ENCODE measurements at places on chromosomes 16 and 17.

DNA sequence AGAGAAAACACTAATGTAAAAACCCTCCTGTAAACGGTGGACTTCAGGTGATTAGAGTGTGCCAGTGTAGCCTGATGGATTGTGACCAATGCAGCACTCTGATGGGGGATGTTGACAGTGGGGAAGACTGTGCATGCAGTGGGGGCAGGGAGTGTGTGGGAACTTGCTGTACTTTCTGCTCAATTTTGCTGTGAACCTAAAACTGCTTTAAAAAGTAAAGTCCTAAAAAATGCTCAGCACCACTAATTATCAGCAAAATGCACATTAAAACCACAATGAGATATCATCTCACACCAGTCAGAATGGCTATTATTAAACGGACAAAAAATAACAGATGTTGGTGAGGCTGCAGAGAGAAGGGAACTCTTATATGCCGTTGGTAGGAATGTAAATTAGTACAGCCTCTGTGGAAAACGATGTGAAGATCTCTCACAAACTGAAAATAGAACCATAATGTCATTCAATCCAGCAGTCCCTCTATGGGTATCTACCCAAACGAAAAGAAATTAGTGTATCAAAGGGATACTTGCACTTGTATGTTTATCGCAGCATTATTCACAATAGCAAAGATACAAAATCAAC lies 9.7 kb upstream of the ULK2 start:
- no peak for DNase-seq

GRCh38 chr16:75761108-75761507 lies 34.8 kb upstream of the CPHXL start:
- DNase-seq = no peak

DNA sequence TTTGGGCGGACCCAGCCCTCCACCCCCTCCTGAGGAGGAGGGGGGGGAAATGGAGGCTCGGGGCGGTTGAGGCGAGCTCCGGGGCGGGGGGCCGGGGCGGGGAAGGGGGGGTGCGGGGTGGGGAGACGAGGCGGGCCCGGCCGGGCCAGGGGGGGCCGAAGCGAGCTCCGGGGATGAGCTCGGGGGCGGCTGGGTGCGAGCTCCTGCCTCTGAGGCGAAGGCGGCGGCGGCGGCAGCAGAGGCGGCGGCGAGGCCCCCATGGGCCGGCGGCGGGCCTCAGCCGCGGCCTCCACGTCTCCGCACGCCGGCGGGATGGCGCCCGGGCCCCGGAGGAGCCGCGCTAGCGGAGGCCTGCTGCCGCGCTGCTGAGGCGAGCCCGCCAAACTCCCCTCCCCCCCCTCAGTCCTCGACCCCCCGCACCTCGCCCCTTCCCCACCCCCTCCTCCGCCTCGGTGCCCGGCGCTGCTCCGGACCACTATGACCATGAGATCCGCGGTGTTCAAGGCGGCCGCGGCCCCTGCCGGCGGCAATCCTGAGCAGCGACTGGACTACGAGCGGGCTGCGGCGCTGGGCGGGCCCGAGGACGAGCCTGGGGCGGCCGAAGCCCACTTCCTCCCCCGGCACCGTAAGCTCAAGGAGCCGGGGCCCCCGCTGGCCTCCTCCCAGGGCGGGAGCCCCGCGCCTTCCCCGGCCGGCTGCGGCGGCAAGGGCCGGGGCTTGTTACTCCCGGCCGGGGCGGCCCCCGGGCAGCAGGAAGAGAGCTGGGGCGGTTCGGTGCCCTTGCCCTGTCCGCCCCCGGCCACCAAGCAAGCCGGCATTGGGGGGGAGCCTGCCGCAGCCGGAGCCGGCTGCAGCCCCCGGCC lies 596 bp downstream of the MSL1 start:
- no peak for DNase-seq

- no peak for DNase-seq
These were observed 535 bp upstream of the AURKB start for GRCh38 chr17:8210761-8211458.

- no peak for DNase-seq
These were observed 14.8 kb downstream of the SGCA start for GRCh38 chr17:50180620-50181019.

DNA sequence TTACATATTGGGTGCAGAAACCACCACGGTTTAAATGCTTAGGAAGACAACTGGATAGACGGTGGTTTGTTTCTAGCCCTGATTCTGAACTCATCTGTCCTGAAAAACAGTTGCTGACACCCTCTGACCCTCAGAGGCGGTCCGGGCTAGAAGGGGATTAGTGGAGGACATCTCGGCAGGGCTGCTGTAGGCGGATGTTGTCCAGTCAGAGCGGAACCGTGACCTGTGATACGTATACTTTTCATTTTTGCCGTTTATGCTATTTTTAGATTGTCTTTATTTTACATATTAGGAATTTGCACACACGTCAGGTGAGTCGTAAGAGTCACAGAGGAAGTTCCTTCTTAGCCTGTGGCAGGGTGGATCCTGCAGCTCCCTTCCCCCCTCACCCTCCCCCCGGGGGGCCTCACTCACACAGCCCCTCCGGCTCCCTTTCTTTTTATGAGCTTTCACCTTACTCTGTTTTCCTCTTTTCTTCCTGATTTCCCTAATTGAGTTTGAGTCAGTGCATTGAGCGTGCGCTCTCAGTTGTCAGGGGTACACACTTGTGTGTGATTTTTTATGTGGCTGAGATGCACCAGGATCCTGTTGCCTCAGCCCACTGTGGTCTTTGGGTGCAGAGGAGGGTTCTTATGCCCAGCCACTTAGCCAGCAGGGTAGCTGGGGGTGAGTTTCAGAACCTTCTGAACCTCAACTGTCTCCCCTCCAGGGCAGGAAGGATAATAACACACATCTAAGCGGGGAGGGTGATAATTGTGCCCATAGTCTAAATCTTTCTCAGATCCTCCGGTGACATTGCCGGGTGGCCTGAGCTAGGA lies 211.1 kb upstream of the CHMP6 start:
- peak; percentile 40 for DNase-seq

GRCh38 chr16:1870365-1871082 lies 1.4 kb downstream of the MEIOB start:
- no peak for DNase-seq

DNA sequence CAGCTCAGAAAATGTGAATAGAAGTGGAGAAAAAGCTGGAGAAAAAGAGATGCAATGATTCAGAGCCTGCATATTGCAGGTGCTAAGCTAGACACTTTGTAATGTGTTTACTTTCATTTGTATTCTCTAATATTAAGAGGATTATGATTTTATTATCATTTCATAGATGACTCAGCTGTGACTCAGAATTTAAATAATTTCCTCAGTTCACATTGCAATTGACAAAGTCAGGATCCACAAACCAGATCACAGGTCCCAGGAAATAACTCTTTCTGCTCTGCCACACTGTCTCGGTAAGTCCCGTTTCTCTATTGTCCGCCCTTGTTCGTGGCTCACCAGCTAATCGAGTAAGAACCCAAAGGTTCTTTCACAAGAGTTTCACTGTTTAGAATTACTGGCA lies 235.4 kb upstream of the MON1B start:
- DNase-seq = no peak

DNA sequence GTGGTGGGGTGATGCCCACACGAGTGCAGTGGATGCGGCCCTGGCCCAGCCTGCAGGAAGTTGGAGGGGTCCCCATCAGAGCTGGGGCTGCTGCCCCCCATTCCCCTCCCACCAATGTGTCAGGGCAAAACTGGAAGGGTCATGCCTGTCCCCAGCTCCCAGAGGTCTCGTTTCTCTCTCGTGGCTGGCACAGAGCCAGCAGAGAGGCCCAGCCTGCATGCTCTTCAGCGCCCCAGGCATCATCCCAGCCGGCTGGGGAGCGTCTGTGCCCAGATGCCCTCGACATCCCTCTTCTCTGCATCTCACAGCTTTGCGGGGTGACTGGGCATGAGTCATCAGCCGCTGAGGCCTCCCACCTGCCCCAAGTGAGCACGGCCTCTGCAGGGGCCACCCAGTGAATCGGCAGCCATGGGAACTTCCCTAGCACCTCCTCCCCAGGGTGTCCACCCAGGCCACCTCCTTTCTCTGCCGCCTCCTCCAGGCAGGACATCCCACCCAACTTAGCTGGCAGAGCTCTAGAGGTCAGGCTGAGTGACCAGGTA lies 9.8 kb upstream of the CSNK1D start:
- peak; percentile 53 for DNase-seq

DNA sequence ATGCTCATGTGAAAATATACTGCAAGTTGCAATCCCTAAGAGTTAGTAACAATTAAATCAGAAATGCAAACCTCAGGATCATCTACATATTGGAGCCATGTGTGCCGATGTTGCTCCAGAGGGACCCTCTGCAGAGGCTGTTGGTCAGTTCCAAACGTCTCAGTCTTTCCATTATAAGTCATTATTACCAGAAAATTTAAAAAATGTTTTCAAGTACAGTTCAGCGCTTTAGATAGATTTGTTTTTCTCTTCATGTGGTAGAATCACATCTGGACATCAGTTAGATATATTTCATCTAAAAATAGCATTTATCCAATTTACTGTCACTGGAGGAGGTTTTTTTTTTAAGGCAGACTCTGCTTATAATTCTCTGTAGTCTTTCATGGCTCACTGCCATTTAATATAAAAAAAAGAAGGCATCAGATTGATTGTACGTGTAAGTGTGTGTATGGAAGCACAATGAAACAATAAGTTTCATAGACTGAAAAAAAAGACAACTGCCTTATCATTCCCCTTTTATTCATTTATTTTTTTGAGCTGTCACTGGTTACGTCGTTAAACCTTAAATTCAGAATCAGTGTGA lies 46.1 kb upstream of the MARCHF10 start:
- DNase-seq = no peak

- no peak for DNase-seq
These were observed 17.3 kb downstream of the COG1 start for GRCh38 chr17:73210002-73210678.

- no peak for DNase-seq
These were observed 22.6 kb downstream of the MAP3K3 start for GRCh38 chr17:63644846-63645245.

GRCh38 chr16:17359788-17360390 lies 110.9 kb downstream of the XYLT1 start:
- peak; percentile 50 for DNase-seq

DNA sequence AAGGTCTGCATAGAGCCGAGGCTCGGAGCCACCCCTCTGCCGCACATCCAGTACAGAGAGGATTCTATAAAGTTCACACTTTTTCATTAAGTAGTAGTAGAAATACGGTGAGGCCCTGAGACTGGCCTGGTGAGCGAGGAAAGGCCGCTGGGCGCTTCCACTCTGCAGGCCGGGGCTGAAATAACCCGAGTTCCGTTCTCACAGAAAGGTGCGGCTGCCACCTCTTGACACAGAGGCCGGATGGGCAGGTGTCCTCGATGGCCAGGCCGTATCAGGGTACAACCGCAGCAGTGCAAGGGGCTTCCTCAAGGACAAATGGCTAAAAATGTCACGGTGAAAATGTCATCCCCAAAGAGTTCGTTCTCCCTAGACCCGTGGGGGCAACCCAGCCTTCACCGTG lies 770 bp upstream of the PCYT2 start:
- no peak for DNase-seq

DNA sequence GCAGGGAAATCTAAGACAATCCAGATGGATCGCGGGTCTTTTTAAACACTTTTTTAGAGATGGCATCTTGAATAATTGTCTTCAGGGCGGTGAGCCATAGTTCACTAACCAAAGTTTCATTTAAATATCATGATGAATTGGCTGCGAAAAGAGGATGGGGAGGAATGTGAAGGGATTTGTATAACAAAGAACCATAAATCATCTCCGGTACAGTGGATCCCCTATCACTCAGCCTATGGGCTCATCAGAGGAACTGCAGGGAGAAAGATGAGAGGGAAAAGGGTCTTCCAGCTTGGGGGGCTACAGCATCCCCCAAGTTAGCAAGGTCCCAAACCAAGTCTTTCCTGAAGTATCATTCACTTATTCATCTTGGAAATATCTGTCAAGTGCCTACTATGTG lies 16.7 kb upstream of the DDX52 start:
- no peak for DNase-seq

- no peak for DNase-seq
These were observed 18.9 kb downstream of the LGALS9 start for GRCh38 chr17:27649929-27650328.

GRCh38 chr17:59520251-59520650 lies 45.2 kb upstream of the DHX40 start:
- no peak for DNase-seq

DNA sequence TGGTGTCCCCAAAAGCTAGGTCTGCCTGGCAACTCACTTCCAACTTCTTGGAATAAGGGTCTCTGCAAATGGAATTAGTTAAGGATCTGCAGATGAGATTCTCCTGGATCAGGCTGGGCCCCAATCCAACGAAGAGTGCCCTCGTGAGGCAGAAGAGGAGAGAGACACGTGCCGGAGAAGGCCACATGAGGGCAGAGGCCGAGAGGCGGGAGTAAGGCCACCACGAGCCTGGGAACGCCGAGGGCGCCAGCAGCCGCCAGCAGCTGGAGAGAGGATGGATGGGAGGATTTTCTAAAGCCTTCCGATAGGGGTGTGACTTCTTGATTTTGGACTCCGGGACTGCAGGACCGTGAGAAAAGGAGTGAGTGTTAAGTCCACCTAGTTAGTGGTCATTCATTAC lies 76.3 kb downstream of the JPH3 start:
- DNase-seq = no peak

DNA sequence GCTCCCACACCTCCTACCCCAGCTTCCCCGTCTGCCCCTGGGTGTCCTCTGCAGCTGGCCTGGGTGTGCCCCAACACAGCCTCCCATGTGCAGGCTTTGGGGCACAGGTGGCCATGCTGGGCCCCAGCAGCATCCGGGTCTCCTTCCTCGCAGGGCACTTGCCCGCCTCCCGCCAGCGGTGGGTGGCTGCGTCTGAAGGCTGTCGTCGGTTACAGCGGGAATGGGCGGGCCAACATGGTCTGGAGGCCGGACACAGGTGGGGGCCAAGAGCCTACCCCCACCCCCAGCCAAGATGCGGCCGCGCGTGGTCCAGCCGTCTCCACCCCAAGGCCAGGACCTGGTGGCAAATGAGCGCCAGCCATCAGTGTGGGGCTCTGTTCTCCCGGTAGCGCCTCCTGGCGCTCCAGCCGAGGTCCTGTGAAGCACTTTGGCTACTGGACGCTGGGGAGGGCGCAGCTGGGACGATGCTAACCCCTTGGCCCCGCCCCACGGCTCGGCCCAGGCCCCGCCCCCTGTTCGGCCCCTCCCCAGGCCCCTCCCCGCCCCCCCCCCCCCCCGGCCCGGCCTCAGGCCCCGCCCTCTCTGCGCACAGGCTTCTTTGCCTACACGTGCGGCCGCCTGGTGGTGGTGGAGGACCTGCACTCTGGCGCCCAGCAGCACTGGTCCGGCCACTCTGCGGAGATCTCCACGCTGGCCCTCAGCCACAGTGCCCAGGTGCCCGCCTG lies 7.3 kb upstream of the RHOT2 start:
- peak; percentile 74 for DNase-seq

DNA sequence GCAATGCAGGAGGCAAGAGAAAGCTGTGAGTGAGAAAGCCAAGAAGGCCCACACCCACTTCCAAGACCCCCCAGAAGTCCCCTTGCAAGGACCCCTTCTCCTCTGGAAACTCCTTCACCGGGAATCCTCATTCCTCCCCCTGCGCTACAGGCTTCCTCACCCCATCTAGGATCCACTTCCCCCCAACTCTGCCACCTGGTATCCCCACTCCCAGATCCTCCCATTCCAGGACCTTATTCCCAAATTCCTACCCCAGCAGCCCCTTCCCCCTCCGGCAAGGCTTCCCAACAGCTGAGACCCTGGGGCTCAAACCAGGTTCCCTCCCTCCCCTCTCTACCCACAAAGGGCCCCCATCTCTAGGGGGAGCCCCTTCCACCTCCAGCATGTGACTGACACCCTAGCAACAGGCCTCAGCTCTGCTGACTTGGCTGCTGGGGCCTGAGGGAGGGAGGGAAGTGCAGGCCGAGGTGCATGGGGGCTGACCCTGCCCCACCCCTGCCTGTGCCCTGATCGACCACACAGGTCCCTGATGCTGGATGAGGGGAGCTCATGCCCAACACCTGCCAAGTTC lies 2.1 kb downstream of the HSF4 start:
- DNase-seq = no peak

- DNase-seq = no peak
These were observed 737 bp downstream of the CANT1 start for GRCh38 chr17:79008666-79009387.

Data from activated CD4-positive, alpha-beta T cell treated with anti-CD3 and anti-CD28 coated beads for 4 hours (primary cell).